ENCODE measurements at places on chromosomes 5 and 9.

DNA sequence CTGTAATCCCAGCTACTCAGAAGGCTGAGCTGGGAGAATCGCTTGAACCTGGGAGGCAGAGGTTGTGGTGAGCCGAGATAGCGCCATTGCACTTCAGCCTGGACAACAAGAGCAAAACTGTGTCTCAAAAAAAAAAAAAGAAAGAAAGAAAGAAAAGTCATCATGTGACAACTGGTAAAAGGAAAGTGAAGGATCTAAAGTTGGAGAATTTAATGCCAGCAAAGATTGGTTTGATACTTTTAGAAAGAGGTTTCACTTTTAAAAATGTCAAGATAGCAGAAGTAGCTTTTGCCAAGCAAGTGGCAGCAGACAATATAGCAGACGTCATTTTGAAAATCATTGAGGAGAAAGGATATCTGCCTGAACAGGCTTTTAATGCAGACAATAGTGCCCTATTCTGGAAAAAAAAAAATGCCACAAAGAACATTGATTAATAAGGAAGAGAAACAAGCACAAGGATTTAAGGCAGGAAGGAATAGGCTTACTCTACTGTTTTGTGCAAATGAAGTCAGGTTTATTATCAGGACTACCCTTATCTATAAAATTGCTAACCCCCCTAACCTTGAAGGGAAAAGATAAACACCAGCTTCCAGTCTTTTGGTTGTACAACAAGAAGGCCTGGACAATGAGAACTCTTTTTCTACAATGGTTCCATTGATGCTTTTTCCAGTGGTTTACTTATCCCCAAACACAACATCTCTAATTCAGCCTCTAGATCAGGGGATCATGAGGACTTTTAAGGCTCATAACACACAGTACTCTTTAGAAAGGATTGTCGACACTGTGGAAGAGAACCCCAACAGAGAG is 12.0 kb downstream of the PKD2L2 start:
- DNase-seq = no peak

GRCh38 chr5:177429248-177430040 is 3.0 kb downstream of the GRK6 start:
- DNase-seq = peak; percentile 56

DNA sequence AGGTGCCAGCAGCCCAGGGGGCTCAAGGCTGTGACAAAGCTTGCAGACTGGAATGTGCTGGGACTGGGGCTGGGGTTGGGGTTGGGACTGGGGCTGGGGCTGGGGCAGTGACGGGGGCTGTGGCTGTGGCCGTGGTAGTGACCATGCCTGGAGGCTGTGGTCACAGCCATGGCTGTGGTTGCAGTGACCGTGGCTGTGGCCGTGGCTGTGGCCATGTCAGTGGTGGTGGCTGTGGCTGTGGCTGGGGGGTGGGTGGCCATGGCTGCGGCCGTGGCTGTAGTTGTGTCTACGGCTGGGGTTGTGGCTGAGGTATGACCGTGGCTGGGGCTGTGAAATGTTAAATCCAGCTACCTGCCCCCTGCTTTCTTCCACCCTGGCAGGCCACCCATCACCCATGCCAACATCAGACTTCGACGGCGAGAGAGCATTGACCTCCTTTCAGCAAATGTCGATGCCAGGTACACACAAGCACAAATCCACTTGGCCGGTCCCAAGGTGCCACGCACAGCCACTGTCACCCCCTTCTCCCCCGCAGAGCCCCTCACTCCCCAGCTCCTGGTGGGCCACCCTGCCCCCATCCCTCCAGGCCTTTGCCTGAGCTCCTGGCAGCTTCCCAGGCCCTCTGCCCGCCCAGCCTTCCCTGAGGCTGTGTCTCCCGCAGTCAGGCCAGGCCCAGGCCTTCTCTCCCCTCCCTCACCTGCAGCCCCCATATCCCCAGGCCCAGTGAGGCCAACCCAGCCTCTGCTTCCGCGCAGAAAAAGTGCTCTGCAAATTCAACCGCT is 15.3 kb downstream of the LCN9 start:
- DNase-seq = no peak

GRCh38 chr5:79707535-79707934 is 17.9 kb downstream of the CMYA5 start:
- no peak for DNase-seq

GRCh38 chr9:119986713-119987112 is 593.3 kb downstream of the CDK5RAP2 start:
- DNase-seq = no peak

DNA sequence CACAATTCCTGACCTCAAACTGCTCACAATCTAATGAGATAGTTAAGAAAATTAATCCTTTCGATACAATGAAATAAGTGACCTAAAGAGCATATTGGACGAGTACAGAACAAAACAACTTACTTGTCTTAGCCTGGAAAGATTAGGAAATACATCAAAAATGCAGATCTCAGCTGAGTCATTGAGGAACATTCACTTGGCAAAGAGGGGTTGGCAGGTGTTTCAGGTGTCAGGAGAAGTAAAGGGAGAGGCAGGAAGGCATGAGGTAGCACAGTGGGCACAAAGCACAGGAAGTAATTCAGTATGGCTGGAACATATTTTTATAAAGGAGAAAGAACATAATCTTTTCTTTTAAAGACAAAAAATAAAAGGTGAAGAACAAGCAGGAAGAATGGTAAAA is 628.8 kb upstream of the RGMB start:
- DNase-seq = no peak

- no peak for DNase-seq
These were observed 233.2 kb upstream of the RASEF start for GRCh38 chr9:83296123-83296522.

DNA sequence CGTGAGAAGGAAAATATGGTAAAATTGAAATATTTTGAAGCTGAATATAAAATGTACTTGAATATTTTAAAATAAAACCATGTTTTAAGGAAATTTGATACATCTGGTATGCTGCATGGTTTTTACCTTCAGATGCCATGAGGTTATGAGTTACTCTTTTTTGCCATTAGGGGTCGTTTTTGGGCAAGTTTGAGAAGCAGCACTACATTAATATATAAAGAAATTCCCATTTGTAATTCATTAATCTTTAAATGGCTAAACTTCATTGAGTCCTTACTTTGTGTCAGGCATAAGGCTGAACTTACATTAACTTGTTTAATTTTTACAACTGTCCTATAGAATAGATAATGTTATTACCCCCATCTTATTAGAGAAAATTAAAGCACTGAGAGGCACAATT is 152.3 kb downstream of the KDM4C start:
- no peak for DNase-seq

Measured in stimulated activated CD8-positive, alpha-beta memory T cell treated with anti-CD3 and anti-CD28 coated beads, Interleukin-4, amount 100 ng/mL, for 1 hour (primary cell).